ENCODE measurements at places on chromosomes 4 and X.

GRCh38 chr4:145791988-145792387 is 112.0 kb downstream of the C4orf51 start:
- no peak for DNase-seq

- no peak for DNase-seq
Measured at GRCh38 chr4:40782876-40783275, 33.1 kb downstream of the NSUN7 start.

GRCh38 chrX:153651540-153652079 is 4.6 kb downstream of the DUSP9 start:
- DNase-seq: no peak

DNA sequence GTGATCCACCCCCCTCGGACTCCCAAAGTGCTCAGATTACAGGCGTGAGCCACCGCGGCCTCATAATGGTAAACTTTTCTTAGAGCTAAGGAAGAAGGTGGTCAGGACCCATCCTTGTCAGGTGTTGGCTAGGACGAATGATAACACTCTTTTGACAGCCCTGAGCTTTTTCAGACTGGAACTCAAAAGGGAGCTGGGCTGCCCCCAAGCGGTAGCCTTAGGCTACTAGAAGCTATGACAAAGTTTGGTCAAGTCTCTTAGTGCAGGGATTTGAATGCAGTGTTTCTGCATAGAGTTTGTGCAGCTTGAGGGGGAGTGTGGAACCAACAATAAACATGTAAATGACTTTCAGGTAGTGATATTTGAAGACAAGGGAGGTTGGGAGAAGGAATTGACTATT is 11.8 kb upstream of the HSD17B10 start:
- no peak for DNase-seq

- DNase-seq: peak; percentile 22
Measured at GRCh38 chr4:14254252-14254651, 626.7 kb upstream of the BOD1L1 start.

GRCh38 chrX:25011589-25012432 is 4.0 kb downstream of the ARX start:
- DNase-seq: no peak

- DNase-seq: peak; percentile 5
Measured at GRCh38 chrX:69093960-69094871, 71.0 kb downstream of the PJA1 start.

GRCh38 chrX:115583496-115584004 is 22.6 kb downstream of the PLS3 start:
- no peak for DNase-seq

GRCh38 chr4:175252642-175253041 is 334.5 kb downstream of the ADAM29 start:
- DNase-seq: no peak

- DNase-seq: no peak
Measured at GRCh38 chr4:165312506-165312905, 15.0 kb upstream of the MSMO1 start.

- DNase-seq: no peak
Measured at GRCh38 chrX:123923211-123923610, 38.3 kb upstream of the STAG2 start.

- no peak for DNase-seq
Measured at GRCh38 chrX:78199851-78200250, 60.4 kb upstream of the TAF9B start.

DNA sequence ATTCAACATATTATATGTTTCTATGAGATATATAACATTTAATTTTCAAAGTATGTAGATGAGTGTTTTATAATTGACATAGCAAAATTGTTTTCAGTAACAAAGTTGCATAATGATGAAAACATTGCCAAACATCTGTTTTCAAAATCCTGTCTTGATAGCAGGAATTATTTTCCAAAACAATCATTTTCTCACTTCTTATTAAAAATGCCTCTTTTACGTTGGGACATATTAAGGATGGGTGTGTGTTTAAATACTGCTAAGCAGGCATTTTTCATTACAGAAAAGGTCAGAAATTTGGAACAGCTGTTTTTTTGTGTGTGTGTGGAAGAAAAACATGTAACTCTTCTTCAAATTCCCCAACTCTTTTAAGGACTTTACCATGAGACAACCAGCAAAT is 452.0 kb downstream of the SPRY1 start:
- no peak for DNase-seq

GRCh38 chr4:182421753-182422152 is 178.6 kb downstream of the TENM3 start:
- no peak for DNase-seq

DNA sequence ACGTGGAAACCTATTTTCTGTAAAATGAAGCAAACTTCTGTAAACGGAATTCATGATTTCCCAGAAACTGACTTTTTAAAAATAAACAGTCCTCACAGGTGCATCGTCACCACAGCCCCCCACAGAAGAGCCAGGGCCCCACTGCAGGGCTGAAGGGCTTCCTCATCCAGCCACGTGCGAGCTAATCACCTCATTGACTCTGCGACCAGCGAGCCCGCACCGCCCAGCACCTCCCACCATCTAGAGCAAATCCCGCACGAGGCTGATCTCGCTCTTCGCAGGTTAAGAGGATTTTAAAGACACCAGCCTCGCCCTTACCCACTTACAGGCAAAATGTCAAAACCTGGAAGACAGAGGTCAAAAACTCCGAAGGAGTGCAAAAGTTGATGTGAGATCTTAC is 14.8 kb downstream of the PPP2R3B start:
- no peak for DNase-seq

GRCh38 chrX:29348288-29348687 is 761.0 kb downstream of the IL1RAPL1 start:
- no peak for DNase-seq

DNA sequence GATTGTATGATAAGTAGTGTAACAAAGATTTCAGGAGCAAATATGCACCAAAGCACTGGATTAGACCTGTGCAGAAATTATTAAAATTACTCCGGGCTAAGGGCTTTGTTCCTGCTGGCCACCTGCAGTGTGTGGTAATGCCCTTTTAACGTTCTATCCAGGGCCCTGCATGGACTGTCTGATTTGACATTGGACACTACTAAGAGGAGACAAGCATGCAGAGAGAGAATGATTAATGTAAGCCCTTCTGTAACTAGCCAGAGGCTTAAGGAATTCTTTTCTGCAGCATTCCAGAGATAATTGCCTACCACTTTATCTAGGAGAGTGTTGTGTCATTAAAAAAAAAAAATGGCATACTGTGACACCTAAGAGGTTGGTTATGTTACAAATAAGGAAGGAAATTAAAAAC is 117.0 kb downstream of the PCDH7 start:
- DNase-seq: no peak

DNA sequence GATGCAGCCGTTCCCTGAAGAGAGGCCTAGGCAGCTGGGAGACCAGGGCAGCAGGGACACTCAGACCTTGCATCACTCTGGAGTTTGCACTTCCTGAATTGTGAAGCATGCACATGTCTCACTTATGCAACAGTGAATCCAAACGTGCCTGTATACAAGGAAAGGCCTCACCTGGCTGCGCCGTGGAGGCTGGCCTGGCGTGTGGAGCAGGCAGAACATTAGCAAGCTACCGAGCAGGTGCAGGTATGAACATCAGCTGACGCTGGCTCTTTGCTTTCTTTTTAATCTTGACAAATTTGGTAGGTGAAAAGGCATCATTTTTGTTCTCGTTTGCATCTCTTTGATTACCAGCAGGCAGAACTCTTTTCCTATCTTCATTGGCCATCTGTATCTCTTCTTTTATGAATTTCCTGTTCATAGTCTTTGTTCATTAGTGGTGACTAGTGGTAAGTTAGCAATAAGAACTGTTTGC is 37.1 kb upstream of the IRAK1 start:
- DNase-seq: no peak

DNA sequence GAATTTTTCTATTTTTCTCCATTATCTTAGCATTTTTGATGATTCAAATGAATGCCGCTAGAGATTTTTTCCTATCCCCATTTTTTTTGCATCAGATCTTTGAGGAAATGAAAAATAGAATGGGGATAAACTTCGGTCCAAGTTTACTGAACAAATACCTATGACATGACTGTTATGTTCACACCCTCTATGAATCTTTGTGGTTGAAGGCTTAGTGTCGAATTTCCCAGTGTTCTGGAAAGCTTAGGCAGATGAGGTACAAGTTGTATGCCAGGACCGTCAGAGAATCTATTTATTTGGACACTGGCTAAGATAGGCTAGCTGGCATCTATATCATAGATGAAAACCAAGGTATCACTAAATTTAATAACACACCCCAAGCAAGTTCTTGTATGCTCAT is 123.4 kb downstream of the SPCS3 start:
- no peak for DNase-seq

- no peak for DNase-seq
Measured at GRCh38 chrX:22063284-22063683, 31.2 kb downstream of the PHEX start.

GRCh38 chrX:1507511-1508463 is 29.2 kb downstream of the P2RY8 start:
- no peak for DNase-seq

DNA sequence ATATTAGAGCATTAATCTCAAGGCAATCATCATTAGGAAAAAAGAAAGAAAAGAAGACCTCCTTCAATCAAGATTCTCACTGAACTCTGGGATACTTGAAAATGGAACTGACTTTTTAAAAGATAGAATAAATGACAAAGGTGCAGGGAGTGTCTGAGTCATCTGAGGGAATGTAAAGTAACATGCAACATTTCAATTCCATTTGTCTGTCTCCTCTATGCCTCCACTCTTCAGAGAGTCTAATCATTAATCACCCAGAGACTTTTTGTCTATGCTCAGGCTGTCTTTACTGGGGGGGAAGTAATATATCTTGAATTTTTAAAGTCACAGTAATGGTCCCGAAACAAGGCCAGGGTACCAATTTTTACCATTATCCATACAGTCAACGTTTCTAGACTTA is 55.0 kb upstream of the PACRGL start:
- DNase-seq: no peak

Data from NCI-H2081 (cell line).